ENCODE measurements at places on chromosomes 11 and 22.

- DNase-seq: no peak
Observed at GRCh38 chr11:12531681-12532080, 142.5 kb upstream of the TEAD1 start.

- DNase-seq: no peak
Observed at GRCh38 chr11:127000981-127001380, 411 bp upstream of the KIRREL3 start.

DNA sequence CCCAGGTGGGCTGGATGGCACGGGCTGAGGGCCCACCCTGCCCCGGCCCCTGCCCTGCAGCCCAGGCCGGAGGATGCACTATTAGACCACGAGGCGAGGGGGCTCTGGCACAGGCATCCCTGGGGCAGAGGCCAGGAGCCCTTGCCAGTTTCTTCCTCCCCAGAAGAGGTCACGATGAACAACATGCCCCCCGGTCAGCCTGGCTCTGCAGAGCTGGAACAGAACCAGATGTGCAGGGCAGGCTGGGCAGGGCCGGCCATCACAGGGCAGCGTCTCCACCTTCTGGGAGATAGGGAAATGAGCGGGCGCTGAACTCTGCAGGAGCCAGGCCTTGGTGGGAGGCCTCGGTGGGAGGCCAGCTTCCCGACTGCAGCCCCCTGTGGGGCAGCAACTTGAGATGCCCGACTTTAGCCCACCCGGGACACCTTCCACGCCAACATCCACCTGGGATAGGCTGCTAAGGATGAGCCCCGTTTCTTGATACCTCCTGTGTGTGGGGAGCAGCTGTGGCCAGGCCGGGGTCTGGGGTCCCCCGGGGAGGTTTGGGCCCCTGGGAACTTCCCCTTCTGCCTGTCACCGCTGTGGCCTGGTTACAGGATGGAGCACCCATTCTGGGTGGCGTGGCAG lies 21.8 kb upstream of the GNB1L start:
- DNase-seq: no peak

- no peak for DNase-seq
Observed at GRCh38 chr22:47023871-47024270, 261.4 kb downstream of the TBC1D22A start.
